ENCODE measurements at places on chromosomes 5 and 9. TPM values are rescaled to one million over a fixed set of nuclear protein-coding genes. Genes with fewer than 3 reads are reported as not detected.

Gene TOMM5
- total RNA-seq: 52.9 TPM

Gene PCDHB8
- total RNA-seq: 0.63 TPM

Gene ZNF879
- 3.1 TPM for total RNA-seq

Gene GPR150
- not detected for total RNA-seq

Gene GADD45G
- 17.7 TPM for total RNA-seq

Gene ADAMTS13
- 3.0 TPM for total RNA-seq

Gene TTC39B
- total RNA-seq: 1.0 TPM

Gene PCDHB6
- total RNA-seq: 0.89 TPM

Gene DAP
- total RNA-seq: 28.2 TPM

- no peak overlapping the region for H3K27ac ChIP-seq
- no peak overlapping the region for H3K4me3 ChIP-seq
- H3K36me3 ChIP-seq: no peaks in the 10 kb centered on the region
- H3K4me1 ChIP-seq: no peaks in the 10 kb centered on the region
These were observed 86.7 kb downstream of the BRINP1 start for GRCh38 chr9:119282476-119283077.

DNA sequence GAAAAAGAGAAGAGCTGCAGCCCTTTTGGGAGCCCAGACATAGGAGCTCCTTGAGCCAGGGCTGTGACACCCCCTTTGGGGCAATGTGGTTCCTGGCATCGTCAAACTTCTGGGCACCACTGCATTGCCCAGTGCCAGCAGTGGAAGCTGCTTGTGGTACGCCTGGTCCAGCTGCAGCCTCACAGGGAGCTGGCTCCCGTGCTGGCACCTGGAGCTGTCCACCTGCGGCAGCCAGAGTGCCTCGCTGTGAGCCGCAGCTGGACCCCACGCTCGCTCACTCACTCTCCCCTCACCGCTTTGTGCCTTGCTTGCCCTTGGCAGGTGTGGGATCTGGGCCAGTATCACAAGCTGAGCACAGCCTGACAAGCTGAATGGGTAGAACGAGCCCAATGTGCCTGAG lies 1150.8 kb upstream of the CDH6 start:
- no peaks in the 10 kb centered on the region for H3K27me3 ChIP-seq
- DNase-seq: no peak
- no peaks in the 10 kb centered on the region for H3K36me3 ChIP-seq
- H3K4me1 ChIP-seq: no peaks in the 10 kb centered on the region
- no peak overlapping the region for H3K27ac ChIP-seq

DNA sequence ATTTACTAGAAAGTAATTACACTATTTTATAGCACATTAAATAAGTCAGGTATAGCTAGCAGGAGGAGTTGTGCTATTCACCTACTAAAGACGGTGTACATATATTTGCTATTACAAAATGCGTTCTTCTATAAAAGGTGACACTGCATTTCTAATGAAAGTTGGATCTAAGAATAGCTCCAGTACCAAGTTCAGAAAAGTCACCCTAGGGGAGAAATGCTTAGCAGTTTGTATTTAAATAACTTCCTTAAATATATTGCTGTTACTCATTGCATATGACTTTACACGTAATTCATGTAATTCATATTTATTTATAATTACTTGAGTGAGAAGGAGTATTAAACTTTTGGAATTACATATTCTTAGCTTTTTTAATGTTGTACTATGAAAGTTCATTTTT lies 7.0 kb upstream of the SUB1 start:
- H3K36me3 ChIP-seq: no peaks in the 10 kb centered on the region
- H3K27me3 ChIP-seq: no peaks in the 10 kb centered on the region
- no peak for DNase-seq

DNA sequence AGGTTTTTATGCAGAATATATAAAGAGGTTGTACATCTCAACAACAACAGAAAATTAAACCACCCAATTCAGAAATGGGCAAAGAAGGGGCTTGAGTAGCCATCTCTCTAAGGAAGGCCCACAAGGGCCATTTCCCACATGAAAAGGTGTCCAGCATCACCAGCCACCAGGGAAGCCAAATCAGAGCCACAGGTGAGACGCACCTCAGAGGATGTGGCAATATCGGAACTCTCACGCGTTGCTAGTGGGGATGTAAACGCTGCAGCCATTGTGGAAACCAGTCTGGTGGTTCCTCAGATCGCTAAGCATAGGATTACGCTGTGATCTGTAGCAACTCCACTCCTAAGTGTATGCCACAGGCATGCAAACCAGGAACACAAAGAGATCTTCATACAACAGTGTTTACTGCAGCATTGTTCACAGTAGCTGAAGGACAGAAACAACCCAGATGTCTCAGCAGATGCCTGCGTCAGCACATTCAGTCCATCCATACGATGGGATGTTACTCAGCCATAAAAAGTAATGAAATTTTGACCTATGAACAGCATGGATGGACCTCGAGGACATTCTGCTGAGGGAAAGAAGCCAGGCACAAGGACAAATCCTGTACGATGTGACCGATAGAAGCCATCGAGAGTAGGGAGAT lies 84.3 kb upstream of the CACNA1B start:
- H3K4me1 ChIP-seq: no peaks in the 10 kb centered on the region
- H3K36me3 ChIP-seq: peaks cover 79% of the 10 kb centered on the region
- no peak overlapping the region for H3K4me3 ChIP-seq
- no peak overlapping the region for H3K27ac ChIP-seq
- DNase-seq: no peak
- H3K27me3 ChIP-seq: no peaks in the 10 kb centered on the region

GRCh38 chr9:81318571-81318970 lies 370.8 kb downstream of the TLE1 start:
- H3K27ac ChIP-seq: no peak overlapping the region
- no peaks in the 10 kb centered on the region for H3K36me3 ChIP-seq
- H3K27me3 ChIP-seq: no peaks in the 10 kb centered on the region
- DNase-seq: no peak
- H3K4me3 ChIP-seq: no peak overlapping the region
- H3K4me1 ChIP-seq: no peaks in the 10 kb centered on the region

DNA sequence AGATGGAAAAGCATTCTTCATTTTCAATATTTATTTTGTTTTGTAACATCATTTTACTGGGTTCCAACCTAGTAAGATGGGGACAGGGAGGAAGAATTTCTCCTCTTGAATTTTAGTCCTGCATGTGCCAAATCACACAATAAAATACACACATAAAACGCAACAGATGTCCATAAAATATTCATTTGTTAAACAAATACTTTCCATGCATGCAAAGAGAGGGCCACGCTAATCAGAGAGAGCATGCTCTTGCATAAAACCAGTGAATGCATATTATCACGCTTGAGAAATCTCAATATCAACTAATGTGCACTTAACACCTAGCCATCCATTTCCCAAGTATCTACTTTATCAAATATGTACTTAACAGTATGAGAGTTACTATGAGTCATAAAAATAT lies 212.6 kb upstream of the TARS1 start:
- H3K36me3 ChIP-seq: no peaks in the 10 kb centered on the region
- no peak for DNase-seq
- H3K27ac ChIP-seq: peak overlapping the region; percentile 14

DNA sequence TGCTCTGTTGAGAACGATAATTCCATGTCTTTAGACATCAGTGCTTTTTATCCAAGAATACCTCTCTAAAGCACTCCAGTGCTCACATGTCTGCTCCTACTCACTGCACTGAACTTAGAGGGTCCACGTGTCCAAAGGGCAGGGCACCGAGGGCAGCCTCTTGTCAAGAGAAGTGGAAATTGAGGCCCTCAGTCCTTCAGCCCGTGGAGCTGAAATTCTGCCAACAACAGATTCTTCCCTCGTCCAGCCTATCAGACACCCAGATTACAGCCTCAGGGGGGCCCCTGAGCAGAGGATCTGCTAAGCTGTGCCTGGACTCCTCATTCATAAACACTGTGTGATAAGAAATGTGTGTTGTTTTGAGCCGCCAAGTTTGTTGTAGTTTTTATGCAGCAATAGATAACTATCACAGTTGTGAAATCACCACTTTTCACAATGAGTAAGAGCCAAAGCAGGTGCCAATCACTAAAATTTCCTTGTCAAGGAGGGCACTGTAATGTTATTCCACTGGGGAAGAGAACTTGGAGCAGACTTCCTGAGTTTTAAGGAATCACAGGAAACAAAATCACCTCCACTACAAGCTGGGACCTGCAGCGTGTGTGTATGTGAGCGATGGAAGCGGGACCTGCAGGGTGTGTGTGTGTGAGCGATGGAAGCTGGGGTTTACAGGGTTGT lies 58.8 kb upstream of the IGFBPL1 start:
- no peak overlapping the region for H3K4me3 ChIP-seq
- H3K36me3 ChIP-seq: no peaks in the 10 kb centered on the region
- H3K27ac ChIP-seq: no peak overlapping the region
- peaks cover 3% of the 10 kb centered on the region for H3K27me3 ChIP-seq
- no peaks in the 10 kb centered on the region for H3K4me1 ChIP-seq

GRCh38 chr5:172984244-172984953 lies 828 bp downstream of the ATP6V0E1 start:
- H3K4me3 ChIP-seq: peak overlapping the region; percentile 98
- H3K27me3 ChIP-seq: no peaks in the 10 kb centered on the region
- peaks cover 12% of the 10 kb centered on the region for H3K36me3 ChIP-seq
- DNase-seq: peak; percentile 51
- peaks cover 37% of the 10 kb centered on the region for H3K4me1 ChIP-seq

- no peaks in the 10 kb centered on the region for H3K36me3 ChIP-seq
- H3K27me3 ChIP-seq: no peaks in the 10 kb centered on the region
- peak; percentile 65 for DNase-seq
- peak overlapping the region; percentile 100 for H3K27ac ChIP-seq
- peaks cover 29% of the 10 kb centered on the region for H3K4me1 ChIP-seq
- H3K4me3 ChIP-seq: peak overlapping the region; percentile 97
These were observed 498 bp downstream of the ZNF367 start for GRCh38 chr9:96417661-96418082.

GRCh38 chr5:82330530-82331270 lies 52.5 kb upstream of the RPS23 start:
- no peak overlapping the region for H3K4me3 ChIP-seq
- no peaks in the 10 kb centered on the region for H3K27me3 ChIP-seq
- H3K36me3 ChIP-seq: no peaks in the 10 kb centered on the region
- no peak for DNase-seq
- peaks cover 13% of the 10 kb centered on the region for H3K4me1 ChIP-seq

DNA sequence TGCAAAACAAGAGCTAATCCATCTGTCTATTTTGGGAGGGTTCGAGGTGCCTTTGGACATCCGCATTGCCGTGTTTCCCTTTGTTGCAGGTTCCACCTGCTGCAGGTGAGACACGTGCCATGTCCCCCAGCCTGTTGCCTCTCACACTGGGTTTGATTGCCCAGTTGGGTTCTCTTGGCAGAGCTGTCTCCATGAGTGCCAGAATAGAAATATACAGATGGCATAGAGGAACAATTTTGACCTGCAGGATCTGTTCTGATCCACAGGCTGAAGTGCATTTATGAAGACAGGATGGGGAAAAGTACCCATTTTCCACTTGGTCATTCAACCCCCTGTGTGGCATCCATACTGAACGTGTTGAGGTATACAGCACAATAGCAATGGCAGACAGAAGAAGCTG lies 178.1 kb downstream of the SGCD start:
- H3K27me3 ChIP-seq: no peaks in the 10 kb centered on the region
- H3K27ac ChIP-seq: no peak overlapping the region
- H3K4me3 ChIP-seq: no peak overlapping the region
- no peaks in the 10 kb centered on the region for H3K36me3 ChIP-seq
- no peak for DNase-seq
- H3K4me1 ChIP-seq: peaks cover 23% of the 10 kb centered on the region

GRCh38 chr5:97495301-97495700 lies 312.3 kb upstream of the RIOK2 start:
- H3K4me1 ChIP-seq: no peaks in the 10 kb centered on the region
- H3K27me3 ChIP-seq: no peaks in the 10 kb centered on the region
- H3K27ac ChIP-seq: no peak overlapping the region
- H3K36me3 ChIP-seq: no peaks in the 10 kb centered on the region
- no peak for DNase-seq
- no peak overlapping the region for H3K4me3 ChIP-seq

DNA sequence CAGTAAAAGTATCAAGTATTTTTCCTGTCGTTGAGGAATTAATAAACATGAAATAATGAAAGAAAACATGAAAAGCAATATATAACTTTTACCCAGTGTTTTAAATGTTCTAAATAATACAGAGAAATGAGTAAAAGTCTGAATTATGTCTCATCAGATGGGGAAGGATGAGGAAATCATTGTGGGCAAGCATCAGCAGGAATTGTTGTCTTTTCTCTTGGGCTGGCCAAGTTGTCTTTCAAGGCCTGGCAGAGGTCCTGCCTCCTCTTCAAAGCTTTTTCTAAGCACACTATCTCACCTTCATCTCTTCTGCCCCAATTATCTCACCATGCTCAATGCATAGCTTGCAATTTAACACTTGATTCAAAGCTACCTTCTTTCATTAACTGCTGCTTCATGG lies 41.9 kb downstream of the MOCS2 start:
- no peak for DNase-seq
- H3K27ac ChIP-seq: no peak overlapping the region
- H3K4me3 ChIP-seq: no peak overlapping the region
- H3K27me3 ChIP-seq: no peaks in the 10 kb centered on the region
- H3K4me1 ChIP-seq: peaks cover 4% of the 10 kb centered on the region

DNA sequence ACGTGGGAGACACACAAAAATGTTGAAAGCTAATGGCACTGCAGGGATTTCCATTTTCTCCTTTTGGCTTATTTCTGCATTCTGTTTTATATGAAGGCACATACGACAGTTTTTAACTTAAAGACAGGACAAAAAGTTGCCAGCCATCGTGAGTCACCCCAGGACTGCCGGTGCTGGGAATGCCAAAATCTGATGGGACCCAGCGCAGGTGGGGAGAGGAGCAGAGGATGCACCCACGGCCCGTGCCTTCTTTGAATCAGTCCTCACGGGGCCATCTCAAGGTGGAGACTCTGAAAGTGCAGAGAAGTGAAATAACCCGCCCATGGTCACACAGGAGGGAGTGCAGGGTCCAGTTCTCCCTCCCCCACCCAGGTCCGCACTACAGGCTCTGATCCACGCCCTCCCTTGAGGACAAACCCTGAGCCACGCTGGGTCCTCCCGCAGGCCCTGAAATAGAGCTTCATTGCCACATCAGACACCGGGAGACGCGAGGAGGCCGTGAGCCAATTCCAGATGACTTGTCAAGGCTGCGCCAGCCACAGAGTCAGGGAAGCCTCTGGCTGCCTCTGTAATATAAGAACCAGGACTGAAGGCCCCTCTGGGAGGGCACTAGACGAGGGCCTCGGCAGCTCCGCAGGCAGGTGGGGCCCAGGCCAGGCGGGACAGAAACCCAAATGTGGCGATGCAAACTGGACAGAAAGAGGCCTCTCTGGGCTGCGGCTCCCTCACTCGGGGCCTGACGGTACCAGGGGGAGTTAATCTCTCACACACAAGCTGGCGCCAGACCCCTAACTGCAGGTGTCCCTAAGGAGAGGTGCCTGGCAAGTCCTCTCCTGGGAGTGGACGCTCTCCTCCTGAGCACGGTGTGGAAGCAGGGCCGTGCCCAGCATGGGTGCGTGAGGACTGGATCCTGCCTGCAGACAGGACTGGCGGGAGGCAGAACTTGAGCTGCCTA lies 22.9 kb downstream of the ADAMTS2 start:
- H3K27me3 ChIP-seq: no peaks in the 10 kb centered on the region
- H3K36me3 ChIP-seq: no peaks in the 10 kb centered on the region
- peak; percentile 17 for DNase-seq
- no peak overlapping the region for H3K4me3 ChIP-seq
- peaks cover 4% of the 10 kb centered on the region for H3K4me1 ChIP-seq
- no peak overlapping the region for H3K27ac ChIP-seq

- no peaks in the 10 kb centered on the region for H3K36me3 ChIP-seq
- H3K4me3 ChIP-seq: no peak overlapping the region
- no peak for DNase-seq
- no peak overlapping the region for H3K27ac ChIP-seq
These were observed 24.5 kb downstream of the CAVIN4 start for GRCh38 chr9:100602342-100602801.
